ENCODE measurements at places on chromosomes 4 and X.
A peak's percentile ranks its signal among the peaks of the same experiment; 100 is the strongest.

GRCh38 chrX:128021566-128021965 lies 30.6 kb downstream of the ACTRT1 start:
- DNase-seq: no peak

DNA sequence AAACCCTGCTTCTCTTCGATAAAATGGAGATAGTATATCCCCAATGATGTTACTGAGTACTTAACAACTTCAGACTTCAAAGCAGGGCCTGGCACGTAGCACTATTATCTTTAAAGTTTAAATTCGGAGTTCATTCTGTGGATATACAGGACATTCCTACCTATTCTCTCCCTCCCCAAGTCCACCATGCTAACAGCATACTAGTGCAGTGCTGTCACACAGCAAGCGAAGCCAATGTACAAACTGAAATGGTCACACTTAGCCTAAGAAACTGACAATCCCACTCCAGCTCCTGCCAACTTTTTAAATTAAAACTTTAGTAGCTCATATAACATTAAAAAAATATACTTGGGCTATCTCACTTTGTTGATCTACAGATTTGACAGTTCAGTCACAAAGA lies 1.2 kb upstream of the DNAJB14 start:
- no peak for DNase-seq

GRCh38 chr4:128564081-128564630 lies 245.3 kb upstream of the JADE1 start:
- no peak for DNase-seq

- no peak for DNase-seq
Observed at GRCh38 chr4:85475631-85476233, 782 bp downstream of the ARHGAP24 start.

DNA sequence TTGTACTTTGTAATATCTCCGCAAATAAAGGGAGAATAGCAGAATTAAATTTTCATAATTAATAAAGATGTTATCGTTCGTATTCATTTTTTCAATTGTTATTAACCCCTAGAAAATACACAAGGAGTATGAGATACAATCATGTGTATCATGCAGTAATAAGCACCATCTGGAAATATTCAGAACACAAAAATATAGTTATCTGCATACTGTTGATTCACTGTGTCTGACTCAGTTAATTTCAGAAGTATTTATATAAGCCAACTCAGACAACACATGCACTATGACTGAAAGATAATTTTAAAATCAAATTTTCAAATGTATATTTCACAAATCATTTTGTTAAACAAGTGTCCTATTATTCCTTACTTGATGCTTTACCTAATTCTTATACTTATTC lies 1954.8 kb downstream of the ARAP2 start:
- no peak for DNase-seq

- no peak for DNase-seq
Observed at GRCh38 chr4:23789762-23790161, 100.1 kb downstream of the PPARGC1A start.

DNA sequence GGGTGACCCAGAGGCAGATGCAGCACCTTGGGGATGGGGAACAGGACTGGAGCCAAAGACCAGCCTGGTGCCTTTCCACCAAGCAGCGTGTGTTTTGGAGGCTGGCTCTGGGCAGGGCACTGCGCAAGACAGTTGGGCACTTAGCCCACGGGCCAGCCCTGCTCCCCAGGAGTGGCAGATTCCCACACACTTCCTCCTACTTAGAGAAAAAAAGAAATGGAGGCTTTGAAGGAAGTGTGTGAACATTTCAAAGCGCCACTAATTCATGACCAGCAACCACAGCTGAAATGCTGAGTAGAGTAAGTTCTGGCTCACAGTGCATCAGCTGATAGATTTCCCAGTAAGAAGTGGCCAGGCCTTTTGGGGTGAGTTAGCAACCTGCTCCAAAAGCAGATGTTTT lies 54.9 kb upstream of the LGI2 start:
- no peak for DNase-seq

DNA sequence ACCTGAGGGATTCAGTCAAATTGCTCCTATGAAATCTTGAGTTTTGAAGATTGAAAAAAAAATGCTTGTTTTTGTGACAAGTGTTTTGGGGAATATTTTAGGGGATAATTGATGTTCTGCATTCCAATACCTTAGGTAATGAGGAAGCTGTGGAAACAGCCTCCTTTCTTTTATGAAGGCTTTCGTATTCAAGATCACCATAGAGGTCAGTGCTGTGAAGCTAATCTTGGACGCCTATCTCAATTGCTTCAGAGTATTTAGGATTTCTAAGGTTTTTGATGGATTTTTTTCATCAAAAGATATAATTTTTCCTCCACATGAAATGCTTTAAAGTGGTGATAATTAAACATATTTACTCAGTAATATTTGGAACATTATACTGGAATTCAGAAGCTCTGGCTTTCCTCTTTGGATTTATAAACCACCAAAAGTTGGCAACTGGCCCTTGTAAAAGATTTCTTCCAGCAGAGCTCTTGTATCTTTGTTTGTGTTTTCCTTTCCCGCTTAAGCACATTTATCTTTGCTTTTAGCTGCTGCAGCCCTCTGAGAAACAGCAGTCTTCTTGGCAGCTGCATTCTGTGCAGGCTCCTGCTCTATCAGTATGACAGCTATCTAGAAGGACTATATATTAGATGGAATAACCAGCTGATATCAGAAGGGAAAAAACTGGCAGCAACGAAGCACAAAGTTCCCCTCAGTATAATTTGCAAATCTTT lies 63.7 kb downstream of the HMGB2 start:
- no peak for DNase-seq

DNA sequence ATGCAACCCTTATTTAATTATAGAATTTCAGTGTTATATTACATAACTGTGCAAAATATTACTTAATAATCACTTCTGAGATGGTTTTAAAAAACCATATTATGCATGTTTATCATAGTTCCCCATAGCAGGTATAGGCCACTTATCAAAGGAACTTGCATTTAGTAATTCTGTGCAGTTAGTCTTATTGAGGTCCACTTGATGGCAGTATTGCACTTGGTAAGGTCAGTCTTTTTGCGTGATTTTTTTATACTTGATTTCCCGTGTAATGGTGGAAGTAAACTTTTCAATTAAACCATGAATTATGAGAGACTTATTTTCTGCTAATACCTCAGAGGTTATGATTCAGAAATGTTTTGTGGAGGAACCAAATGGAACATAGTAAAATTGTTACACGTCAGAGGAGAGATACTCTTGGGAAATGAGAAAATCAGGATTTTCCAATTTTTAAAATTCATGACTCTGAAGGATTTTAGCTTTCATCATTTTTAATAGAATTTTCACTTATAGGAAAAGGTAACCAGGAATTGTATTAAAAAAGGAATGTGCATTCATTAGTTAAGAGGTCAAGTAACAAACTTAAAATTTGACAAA lies 230.0 kb downstream of the CCSER1 start:
- DNase-seq: peak; percentile 22

- no peak for DNase-seq
Observed at GRCh38 chr4:16835597-16836247, 62.7 kb downstream of the LDB2 start.

DNA sequence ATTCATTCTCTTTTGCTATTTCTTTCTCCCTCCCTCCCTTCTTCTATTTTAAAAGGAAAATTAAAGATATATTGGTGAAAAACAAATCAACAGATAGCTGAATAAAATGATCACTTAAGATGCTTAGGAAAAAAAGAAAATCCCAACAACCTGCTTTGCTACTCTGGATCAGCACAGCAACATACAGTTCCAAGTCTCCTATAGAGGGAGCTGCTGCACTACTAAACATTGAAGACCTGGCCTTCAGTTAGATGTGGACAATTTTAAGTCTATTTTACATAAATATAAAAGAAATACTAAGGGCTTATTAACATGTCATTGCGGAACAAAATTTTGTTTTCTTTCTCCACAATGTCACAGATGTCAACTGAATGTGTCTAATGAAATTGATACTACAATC lies 226.4 kb downstream of the MAGEB5 start:
- peak; percentile 22 for DNase-seq

DNA sequence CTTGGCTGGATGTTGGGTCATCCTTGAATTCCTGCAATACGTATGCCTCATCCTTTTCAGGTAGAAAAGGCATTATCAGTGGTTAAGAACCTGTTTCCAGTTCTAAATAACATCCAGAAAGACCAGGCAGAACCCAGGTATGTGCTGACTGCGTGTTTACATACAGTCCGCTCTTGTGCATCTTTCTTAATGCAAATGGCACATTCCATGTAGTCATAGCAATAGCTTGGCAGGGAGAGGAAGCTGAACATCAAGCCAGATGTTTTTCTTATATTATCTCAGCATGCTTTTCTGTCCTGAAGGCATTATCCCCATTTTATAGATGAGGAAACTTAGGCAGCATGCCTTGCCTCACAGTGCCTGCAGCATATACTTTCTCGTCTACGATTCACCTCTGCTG lies 2.1 kb downstream of the DCLK2 start:
- DNase-seq: no peak

DNA sequence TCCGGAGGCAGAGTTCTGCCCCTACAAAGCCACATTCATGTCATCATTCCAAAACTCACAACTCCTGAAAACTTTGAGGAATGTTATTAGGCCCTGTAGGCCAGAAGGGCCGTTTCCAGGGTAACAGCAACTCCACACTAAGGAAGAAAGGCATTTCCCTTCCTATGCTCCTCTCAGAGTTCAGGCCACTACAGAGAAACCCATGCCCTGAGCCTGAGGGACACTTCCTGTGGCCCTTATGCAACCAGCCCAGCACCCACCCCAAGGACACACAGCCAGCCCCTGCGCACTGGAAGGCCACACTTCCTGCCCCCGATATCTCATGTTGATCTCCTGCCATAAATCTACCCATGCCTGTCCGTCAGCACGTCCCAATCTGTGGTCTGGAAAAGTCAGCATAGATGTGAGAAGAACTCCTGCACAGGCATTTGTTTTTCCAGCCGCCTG lies 289.3 kb downstream of the BCOR start:
- no peak for DNase-seq

DNA sequence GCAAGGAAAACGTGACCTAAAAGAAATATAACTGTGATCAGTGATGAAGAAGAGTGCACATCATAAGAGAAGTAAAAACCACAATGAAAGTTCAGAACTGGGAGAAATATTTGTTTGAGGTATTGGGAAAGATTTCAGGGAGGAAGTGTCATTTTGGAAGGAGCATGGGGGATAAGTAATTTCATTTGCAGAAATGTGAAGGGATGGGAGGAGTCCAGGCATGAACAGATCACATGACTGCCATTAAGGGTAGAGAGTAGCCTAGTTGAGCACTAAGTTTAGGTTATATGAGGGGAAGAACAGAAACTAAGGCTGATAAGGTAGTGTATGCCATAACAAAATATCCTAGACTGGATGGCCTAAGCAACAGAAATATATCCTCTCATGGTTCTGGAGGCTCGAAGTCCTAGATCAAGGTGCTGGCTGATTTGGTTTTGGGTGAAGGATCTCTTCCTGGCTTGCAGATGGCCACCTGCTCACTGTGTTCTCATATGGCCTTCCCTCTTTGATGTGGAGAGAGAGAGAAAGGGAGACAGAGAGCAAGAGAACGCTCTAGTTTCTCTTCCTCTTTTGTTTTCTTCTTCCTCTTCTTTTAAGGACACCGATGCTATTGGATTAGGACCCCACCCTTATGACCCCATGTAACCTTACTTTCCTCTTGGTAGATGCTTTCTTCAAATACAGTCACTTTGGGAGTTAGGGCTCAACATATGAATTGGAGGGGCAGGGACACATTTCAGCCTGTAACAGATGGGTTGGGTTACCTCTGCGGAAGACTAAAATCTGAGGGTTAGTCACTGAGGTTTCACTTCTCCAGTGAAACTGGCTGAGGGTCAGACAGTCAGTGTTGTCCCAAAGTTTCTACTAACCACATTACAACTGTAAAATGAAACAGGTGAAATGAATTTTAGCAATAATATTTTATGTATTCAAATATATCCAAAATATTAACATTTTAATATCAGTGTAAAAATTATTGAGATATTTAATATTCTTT lies 77.9 kb downstream of the EGF start:
- DNase-seq: no peak

- no peak for DNase-seq
Observed at GRCh38 chrX:41300758-41301437, 33.1 kb upstream of the DDX3X start.

DNA sequence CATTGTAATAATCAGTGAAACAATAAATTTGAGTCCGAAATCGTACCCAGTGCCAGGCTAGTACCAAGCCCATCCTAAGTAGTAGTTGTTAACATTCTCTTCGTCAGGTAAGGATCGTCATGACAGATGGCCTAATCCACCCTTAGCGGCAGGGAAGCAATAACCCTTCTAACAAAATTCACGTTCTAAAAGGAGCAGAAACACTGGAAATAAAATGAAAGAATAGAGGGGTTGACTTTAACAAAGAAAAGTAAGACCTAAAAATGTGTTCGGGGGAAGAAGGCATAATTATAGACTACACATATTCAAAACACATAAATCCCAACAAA lies 142.7 kb downstream of the CPEB2 start:
- DNase-seq: no peak

GRCh38 chrX:49932791-49933190 lies 10.4 kb downstream of the CLCN5 start:
- no peak for DNase-seq

DNA sequence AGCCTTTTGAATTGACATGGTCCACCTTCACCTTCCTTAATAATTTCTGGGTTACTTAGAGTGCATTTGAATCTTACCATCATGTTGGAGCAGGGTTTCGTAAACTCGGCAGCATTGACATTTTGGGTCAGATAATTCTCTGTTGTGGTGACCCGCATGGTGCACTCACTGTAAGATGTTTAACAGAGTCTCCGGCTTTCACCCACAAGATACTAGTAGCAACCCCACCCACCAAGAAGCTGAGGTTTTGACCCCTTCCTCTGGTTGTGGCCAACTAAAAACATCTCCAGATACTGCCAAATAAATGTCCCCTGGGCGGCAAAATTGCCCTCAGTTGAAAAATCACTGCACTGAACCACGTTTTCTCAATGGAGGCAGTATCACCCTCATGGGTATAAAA lies 62.7 kb downstream of the CHST7 start:
- no peak for DNase-seq

DNA sequence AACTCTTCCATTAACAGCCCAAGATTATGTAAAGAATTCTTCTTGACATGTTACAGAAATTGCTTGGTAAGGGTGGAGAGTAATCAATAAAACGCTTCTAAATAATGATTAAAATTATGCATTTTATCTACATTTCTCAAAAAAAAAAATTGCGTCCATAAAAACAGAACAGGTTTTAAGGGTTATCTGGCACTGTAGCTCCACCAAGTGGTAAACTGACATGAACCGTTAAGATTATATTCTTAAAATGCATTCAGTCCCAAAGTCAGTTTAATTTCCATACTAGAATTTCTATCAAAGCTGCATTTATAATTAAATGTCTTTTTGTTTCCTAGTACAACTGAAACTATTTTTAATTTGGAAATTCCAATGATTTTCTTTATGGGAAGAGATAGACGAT lies 214.0 kb upstream of the UGT8 start:
- DNase-seq: peak; percentile 31
